ENCODE measurements at places on chromosomes 12 and 14. TPM values are rescaled to one million over a fixed set of nuclear protein-coding genes. Genes with fewer than 3 reads are reported as not detected.

KRT83 gene
- not detected for total RNA-seq

HPD gene
- total RNA-seq = not detected

MYRFL gene
- total RNA-seq = under 0.01 TPM

BCL2L2 gene
- total RNA-seq = 18.3 TPM

TSHR gene
- not detected for total RNA-seq

All from vein endothelial cell (primary cell).